ENCODE measurements at places on chromosomes 5 and 9.

DNA sequence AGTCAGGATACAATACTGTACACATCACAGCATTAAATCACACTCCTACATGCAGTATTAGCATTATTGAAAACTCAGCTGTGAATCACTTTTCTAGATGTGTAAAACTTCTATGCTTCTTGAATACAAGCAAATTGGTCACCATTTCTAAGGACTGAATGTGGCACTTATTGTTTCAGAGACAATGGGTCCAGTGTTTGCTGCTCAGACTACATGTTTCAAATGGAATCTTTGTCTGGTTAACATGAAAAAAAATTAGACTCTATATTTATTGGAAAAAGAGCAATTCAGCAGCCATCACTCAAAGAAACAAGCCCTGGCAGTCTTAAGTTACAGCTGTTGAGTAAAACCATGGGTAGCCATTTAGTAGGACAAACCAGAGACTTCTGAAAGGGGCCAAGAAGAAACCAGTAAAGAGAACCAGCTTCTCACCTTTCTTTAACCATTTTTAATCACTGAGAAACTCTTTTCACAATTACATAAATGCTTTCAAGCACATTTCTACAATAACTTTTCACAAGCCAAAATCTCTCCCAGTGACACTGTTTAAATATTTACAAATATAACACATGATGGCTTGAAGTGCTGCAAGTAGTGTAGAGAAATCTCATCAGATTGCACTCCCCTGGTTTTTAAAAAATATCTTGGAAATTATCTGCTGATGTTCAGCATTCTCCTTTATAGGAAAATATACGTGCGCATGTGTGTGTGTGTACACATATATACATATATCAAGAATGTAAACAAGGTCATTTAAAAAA lies 35.2 kb downstream of the OR2K2 start:
- no peak for DNase-seq

- no peak for DNase-seq
Measured at GRCh38 chr9:79383096-79383495, 188.7 kb upstream of the TLE4 start.

- DNase-seq, result no peak
Measured at GRCh38 chr5:175356428-175356827, 87.6 kb downstream of the DRD1 start.

GRCh38 chr5:171226096-171226754 lies 82.8 kb upstream of the TLX3 start:
- no peak for DNase-seq

DNA sequence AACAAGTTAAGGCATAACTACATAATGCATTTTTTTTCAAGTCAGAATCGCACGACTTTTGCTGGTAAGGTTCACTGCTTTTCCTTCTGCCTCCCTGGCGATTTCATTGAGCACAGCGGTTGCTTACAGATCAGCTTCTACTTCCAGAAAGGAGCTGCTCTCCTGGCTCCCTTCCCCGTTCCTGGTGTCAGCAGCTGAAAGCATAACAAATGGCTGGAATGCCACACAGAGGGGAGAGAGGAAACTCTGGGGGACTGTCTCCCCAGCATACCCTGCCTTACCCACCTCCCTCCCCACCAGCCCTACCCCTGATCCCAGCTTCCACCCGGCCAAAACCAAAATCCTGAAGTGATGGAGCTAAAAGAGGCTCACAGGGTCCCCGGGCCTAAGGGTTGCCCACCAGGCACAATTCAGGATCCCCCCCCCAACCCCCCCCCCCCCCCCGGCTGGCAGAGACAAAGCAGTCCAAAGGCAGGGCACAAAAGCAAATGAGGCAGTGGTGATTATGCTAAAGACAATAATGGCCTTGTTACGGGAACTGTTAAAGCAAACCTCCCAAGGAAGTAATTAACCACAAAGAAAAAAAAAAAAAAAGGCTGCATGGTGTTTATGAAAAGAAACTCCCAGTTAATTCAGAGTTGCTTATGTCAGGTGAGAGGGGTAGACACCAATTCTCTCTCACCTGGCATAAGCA lies 126.1 kb upstream of the WWC1 start:
- no peak for DNase-seq

GRCh38 chr5:58240322-58240721 lies 219.6 kb downstream of the PLK2 start:
- DNase-seq, result no peak

DNA sequence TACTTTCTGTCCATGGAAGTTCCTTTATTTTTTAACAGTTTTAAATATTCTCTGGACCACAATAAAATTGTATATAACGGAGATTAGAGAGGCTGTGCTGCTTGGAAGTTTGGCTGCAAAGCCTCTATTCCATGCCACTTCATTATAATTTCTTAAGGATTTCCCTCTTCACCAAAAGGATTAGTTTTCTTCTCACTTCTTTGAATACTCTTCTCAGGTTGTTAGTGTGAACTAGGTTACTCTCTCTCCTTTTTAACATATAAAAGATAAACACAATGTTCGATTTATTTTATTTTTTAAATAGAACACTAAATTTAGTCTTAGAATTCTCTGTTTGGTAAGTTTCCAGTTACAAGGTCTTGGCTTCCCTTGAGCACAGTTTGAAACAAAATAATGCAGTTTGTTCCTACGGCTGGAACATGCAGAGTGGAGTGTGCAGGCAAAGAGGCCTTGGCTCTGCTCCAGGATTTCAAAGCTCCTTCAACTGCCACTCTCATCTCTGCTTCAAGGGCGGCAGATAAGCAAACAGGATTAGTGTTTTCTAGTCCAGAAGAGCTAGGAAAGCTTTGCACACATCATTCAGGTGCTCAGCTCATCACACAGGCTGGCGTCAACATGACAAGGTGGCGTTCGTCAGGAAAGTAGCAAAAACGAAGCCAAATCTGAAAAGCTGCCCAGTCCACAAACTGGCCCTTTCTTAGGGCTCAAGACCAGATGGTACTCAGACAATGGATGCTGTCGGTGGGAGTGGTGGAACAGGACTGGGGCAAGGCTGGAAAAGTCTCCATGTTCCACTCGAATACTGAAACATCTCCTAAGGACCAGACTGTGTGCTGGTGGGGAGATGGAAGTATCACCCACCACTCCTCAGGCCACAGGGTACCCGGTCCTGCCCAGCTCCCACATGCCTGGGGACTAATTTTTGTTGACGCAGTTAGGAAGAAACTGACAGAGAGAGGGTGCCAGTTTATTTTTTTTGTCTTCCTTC lies 286.6 kb downstream of the CRB2 start:
- no peak for DNase-seq

- no peak for DNase-seq
Measured at GRCh38 chr9:6230037-6230780, 14.6 kb downstream of the IL33 start.

DNA sequence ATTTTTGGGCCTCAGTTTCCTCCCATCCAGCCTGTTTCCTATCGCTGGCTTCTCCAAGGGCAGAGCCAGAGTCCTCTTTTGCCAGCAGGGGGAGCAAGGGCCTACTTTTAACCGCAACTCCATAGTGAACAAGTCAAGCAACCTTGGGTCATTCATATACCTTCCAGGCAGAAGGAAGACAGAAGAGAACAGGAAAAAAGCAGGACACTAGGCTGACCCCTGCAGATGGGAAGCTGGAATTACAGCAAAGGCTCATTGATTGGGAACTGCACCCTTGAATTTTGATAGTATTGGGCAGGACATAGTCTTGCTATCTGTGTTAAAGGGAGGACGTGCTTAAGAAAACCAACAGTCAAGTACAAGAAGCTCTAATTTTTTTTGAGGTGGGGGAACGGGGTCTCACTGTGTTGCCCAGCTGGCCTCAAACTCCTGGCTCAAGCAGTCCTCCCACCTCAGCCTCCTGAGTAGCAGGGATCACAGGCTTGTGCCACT lies 30.1 kb downstream of the QRFP start:
- no peak for DNase-seq

DNA sequence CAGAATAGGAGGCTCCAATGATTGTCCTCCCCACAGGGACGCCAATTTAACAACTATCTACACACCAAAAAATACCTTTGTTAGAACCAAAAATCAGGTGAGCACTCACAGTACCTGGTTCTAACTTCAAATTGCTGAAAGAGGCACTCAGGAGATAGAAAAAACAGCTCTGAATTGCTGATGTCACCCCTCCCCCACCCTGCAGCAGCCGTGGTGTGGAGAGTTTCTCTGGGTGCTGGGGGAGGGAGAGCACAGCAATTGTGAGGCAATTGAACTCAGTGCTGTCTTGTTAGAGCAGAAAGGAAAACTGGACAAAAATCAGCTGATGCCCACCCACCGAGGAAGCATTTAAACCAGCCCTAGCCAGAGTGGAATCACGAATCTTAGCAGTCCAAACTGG lies 41.8 kb downstream of the TNFSF8 start:
- DNase-seq, result no peak

GRCh38 chr5:113163328-113163727 lies 186.7 kb downstream of the DCP2 start:
- no peak for DNase-seq

- no peak for DNase-seq
Measured at GRCh38 chr9:93390953-93391515, 60.5 kb upstream of the FAM120A start.

DNA sequence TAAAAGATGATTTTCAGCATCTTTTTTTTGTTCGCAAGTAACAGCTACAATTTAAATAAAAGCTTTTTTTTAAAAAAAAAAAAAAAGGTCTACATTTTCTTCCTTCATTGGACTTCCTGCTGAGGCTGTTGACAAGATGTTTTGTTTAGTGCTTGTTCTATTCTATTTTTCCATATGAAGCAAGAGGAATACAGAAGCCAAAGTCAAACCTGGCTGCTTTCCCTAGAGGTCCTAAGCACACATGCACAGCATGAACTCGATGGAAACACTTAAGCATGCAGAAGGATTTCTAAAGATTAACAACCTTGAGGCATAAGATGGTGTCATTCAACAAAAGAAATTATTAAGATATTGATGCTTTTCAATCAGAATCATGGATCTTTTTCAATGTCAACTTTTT lies 105.1 kb downstream of the ADCY2 start:
- no peak for DNase-seq

GRCh38 chr5:178331491-178331996 lies 98.9 kb upstream of the PHYKPL start:
- no peak for DNase-seq

- no peak for DNase-seq
Measured at GRCh38 chr9:5435912-5436311, 1.8 kb downstream of the PLGRKT start.

DNA sequence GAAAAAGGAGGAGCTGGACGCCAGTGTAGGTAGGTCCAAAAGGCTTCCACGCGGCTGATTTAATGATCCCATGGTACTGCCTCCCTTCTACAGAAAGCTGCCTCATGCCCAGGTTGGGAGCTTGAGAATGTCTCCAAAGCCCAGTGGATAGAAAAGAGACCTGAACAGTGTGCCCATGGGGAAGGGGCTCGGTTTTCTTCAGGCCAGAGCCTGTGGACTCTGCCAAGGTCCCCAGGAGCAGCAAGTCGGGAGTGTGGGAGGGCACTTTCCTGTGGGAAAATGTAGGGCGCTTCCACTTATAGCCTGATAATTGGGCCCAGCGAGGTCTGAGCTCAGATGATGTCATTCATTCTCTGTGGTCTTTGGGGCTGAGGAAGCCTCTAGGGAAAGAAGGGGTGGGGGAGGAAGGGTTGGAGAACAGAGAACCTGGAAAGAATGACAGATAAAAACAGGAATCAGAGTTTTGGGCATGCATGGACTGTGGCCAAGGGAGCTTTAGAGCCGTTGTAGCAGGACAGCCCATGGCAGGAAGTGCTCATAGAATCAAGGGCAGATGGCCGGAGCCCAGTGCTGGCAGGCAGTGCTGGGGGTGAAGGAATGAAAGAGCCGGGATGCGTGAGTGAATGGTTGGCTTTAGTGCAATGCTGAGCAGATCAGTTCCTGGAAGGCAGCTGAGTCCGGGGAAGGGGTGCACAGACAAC lies 42.5 kb upstream of the SH3PXD2B start:
- no peak for DNase-seq

DNA sequence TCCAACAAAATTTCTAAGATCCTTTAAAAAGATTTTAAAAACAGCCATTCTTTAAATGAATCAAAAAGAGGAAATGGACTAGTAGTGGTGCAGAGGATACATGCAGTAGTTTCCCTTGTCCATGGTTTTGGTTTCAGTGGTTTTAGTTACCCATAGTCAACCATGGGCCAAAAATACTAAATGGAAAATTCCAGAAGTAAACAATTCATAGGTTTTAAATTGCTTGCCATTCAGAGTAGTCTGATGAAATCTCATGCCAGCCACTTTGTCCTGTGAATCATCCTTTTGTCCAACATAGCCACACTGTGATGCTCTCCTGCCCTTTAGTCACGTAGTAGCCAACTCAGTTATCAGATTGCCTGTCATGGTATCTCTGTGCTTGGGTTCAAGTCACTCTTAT lies 286.1 kb downstream of the ANXA1 start:
- DNase-seq, result no peak

- no peak for DNase-seq
Measured at GRCh38 chr5:168714046-168714445, 134.9 kb upstream of the PANK3 start.

DNA sequence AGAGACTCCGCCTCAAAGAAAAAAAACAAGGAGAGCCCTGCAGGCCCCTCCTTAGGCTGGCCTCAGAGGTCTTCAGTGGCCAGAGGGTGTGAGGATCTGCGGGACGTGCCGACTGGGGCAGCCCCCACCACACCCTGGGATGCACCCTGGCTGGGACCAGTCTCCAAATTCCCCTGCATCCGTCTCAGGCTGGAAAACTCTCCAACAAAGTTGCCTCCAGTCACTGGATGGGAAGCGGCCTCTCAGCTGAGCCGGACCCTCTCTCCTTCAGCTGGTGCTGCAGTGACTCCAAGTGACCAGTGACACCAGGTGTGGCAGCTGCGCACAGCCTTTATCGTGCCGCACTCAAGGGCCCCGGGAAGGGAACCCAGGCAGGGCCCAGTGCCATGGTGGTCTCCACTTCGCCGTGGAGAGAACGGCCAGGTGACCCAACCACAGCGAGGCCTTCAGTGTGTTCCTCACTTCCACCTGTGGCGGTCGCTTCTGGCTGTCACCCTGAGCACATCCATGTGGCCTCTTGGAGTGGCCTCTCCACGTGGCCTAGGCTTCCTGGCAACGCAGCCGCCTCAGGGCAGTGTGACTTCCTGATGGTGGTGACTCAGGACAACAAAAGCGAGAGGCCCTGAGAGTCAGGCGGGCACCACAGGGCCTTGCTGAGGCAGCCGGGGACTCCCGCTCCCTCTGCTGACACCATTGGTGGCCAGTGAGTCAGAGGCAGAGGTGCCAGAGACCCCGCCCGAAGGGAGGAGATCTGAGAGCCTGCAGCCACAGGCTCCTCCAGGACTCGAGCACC lies 19.3 kb upstream of the CAMSAP1 start:
- no peak for DNase-seq

GRCh38 chr9:117218951-117219350 lies 195.9 kb downstream of the ASTN2 start:
- DNase-seq, result no peak

- DNase-seq, result no peak
Measured at GRCh38 chr5:5885782-5886181, 463.3 kb downstream of the ICE1 start.

- DNase-seq, result no peak
Measured at GRCh38 chr9:107467416-107467815, 22.2 kb downstream of the KLF4 start.

DNA sequence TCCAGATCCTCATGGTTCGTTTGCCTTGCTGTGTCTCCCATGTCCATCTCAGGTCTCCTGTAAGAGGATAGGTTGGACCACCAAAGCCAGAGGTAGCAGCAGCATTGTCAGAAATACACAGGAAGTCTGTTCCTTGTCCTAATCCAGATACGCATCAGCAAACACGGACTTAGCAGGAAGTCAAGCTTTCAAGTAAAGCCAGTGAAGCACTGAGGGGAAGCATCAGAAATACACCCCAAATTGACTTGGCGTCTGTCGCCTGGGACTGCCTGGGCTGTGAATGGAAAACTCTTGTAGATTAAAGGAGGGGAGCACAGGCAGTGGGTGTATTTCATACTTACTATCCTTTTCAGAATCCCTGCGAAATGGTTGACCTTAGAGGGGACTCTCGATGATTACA lies 171.3 kb downstream of the PSAT1 start:
- no peak for DNase-seq
